ENCODE measurements at places on chromosomes 11 and 22.

- no peak for DNase-seq
Measured at GRCh38 chr11:9720290-9720630, 56.4 kb downstream of the SWAP70 start.

DNA sequence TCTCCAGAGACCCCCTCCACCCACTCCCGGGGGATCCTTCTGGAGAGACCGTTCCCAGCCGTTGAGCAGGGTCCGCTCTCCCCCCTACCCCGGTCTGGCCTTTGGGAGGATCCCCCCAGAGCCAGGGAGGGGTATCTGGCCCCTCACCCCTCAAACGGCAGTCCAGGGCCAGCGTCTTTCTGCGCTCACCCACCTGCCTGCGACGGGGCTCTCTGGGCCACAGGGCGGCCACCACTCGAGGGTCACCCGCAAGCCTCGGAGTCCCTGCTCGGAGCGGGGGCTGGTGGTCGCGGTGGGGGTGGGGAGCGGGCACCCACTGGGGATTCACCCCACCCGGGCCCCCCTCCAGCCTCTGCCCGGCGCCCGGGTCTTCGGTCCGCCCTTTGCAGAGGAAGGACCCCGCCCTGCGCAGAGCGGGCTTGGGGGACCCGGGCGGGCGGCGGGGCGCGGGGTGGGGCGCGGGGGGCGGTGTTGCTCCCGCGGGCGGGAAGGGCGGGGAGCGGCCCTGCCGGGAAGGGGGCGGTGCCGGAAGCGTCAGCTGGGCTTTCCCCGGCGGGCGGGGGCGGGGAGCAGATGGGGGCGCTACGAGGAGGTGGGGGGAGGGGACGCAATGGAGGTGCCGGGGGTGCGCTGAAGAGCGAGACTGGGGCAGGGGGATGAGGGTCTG lies 16.6 kb downstream of the CRELD2 start:
- peak; percentile 62 for DNase-seq

DNA sequence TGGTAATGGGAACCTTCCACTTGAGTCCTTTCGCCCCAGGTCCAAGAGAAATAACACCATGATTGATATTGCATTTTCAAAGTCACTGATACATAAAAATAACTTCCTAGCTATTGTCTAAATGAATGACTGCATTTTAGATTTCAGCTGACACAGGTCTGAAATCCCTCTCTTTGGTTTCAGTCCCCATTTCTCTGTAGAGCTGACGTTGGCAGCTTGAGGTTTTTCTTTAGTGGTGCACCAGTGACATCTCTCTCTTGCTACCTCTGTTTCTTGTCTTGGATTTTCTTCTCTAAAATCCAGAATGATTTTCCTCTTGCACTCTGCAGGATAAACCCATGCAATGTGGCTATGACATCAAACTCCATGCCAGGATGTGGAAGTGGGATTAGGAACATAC lies 31.7 kb upstream of the SORL1 start:
- no peak for DNase-seq

DNA sequence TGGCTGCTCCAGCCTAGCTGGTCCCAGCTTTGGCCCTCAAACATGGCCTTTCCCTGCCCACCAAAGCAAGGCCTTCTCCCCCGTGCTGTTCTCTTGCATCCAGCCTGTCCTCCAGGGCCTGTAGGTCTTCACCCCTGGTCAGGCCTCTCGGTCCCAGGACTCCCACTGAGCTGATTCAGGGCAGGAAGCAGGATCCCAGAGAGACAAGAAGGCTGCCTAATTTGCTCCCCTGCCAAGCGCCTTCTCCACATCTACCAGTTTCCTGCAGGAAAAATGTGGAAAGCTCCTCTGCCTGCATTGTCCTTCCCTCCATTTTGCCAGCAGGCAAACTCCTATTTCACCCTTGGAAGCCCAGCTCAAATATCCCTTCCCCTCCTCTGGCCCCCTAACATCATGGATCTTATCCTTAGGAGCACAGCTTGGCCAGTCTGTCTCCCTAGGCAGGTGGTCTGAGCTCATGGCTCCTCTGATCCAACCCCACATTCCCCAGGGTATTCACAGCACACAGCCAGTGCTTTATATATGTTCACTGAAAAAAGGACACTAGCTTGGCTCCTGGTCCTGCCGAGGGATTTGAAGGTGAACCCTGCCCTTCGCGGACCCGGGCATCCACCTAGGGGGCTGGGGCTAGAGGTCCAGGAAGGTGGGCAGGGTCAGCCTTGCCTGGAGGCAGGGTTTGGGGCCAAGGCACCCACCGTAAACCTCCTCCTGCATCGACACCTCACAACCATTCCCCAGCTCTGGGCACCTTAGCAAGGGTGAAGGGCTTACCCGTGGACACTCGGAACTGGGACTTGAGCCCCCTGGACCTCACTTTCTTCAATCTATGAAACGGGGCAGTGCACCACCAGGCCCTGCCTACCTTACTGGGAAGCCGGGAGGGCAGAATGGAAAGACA lies 968 bp downstream of the RHBDD3 start:
- DNase-seq, result peak; percentile 28
